ENCODE measurements at places on chromosomes 13 and 19.
A peak's percentile ranks its signal among the peaks of the same experiment; 100 is the strongest.

GRCh38 chr19:55673465-55673864 lies 1.6 kb upstream of the EPN1 start:
- no peak for DNase-seq

DNA sequence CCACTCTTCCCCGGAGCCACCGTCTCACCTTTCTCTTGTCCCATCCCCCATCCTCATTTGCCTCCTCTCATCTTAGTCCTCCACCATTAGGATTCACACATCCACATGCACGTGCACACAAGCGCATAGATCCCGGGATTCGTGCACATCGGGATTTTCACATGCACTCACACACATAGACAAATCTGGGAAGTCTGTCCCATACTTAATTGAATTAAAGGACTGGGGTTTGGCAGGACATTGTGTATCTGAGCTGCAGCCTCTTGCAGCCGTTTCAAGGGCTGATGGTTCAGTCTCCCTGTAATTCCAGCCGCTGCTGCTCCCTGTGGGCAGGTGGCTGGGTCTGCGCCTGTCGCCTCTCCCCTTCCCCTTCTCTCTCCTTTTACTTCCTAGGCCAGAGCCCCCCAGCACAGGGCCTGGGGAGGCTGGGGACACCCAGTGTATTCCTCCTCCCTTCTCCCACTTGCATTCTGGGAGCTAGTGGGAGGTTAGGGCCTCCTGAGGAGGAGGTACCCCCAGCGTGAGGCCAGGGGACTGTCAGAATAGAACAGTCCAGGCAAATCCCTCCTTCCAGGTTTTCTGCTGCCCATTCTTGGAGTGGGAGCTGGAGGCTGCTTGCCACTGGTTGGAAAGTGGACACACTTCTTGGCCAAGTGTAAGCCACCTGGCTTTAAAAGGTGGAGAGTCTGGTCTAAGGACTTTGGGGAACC lies 43.6 kb downstream of the LYL1 start:
- DNase-seq, result no peak

DNA sequence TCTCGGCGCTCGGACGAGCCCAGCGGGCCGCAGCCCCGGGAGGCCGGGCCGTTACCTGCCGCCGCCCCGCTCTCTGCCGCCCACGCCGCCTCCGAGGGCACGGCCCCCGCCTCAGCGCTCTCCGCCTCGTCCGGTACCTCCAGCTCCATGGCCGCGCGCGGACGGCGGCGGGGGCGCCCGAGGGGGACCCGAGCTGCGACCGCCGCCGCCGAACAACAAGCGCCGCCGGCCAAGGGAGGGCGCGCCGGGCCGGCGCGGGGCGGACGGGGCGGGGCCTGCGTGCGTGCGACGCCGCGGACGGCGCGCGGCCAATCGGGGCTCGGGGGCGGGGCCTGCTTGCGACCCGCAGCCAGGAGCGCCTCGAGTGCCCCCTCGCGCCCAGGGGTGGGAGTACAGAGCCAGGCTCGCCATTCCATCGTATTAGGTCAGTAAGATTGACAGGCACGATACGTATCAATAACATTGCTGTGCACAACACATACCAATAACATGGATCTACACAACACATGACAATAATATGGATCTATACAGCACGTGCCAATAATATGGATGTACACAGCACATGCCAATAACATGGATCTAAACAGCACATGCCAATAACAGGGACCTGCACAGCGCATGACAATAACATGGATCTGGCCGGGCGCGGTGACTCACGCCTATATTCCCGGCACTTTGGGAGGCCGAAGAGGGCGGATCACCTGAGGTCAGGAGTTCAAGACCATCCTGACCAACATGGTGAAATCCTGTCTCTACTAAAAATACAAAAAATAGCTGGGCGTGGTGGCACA lies at the start of gene PIP5K1C:
TSS of gene PIP5K1C (minus strand) at position 227 of the 791 bp plus-strand sequence. CDS start at position 149, 78 bp downstream.
- DNase-seq, result peak; percentile 83

DNA sequence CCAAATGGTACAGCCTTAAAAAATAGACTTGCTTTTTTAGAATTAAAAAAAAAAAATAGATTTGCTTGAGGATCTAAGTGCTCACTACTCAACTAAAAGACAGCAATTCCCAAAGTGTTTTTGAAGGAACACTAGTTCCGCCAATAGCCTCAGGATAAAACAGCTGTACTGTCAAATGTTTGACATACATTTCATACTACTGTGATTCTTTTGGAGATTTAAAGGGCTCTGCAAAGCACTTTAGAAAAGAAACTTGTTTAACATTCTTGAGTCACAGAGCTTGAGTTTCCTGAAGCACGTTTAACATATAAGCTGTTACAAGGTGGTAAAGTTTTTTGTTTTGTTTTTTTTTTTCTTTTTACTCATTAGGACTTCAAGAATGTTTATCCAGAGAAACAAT lies 23.1 kb upstream of the KLF5 start:
- no peak for DNase-seq

- no peak for DNase-seq
Measured at GRCh38 chr19:2512523-2513431, 36.9 kb downstream of the GADD45B start.

GRCh38 chr19:57031106-57031505 lies 88.7 kb upstream of the USP29 start:
- DNase-seq, result no peak

- DNase-seq, result peak; percentile 90
Measured at GRCh38 chr19:15300533-15301197, 31.7 kb downstream of the BRD4 start.

DNA sequence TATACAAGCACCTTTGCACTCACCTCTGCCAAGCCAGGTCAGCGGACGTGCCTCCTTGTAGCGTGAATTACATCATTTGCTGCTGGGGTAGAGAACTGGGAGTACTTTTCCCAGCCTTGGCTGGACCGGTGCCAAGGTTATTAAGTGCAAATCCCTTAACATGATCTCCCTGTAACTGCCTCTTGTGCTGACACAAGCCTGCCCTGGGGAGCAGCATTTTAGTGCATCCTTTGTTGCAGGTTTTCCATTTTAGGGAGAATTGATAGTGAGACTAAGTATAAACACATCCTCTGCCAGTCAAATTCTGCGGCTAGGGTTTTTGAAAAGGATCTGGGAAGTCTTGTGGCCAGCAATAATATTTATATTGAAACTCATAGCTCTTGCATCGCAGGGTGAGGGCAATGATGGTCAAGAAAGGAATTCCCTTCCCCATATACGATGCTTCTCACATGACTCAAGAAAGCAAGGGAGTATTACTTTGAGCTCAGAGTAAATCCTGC lies 32.7 kb upstream of the DCLK1 start:
- DNase-seq, result peak; percentile 93

- peak; percentile 6 for DNase-seq
Measured at GRCh38 chr19:18634612-18635297, 2.1 kb upstream of the KLHL26 start.
